ENCODE measurements at places on chromosomes 3 and 15. TPM values are rescaled to one million over a fixed set of nuclear protein-coding genes. Genes with fewer than 3 reads are reported as not detected.

DNA sequence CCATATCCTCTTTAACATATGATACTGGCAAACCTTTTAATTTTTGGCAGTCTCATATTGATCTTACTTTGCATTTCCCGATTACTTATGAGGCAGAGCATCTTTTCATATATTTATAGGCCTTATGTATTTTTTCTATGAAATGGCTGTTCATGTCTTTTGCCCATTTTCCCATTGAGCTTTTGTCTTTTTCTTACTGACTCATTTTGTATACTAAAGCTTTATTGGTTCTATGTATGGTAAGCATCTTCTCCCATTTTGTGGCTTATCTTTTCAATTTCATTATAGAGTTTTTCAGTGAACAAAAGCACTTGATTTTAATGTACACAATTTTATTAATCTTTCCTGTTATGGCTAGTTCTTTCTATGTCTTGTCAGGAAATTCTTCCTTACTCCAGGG, 17.2 kb downstream of the HDGFL3 start:
- no peak for DNase-seq

DNA sequence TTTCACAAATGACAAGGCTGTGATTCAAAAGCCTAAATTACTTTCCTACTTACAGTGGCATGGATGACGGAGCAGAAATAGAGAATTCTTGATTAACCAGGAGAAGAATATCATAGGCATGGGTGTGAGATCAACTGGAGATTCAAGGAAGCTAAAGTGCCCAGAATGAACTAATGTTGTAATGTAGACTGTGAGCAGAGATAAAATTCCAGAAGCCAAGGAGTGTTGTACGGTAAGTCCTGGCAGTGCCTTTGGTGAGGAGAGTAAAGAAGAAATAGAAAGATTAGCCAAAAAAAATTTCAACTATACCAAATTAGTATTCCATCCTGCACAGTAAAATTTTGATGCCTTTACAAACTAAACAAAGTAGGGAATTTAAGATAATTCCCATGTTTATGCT, 75.9 kb downstream of the ZBTB20 start:
- DNase-seq, result no peak

DNA sequence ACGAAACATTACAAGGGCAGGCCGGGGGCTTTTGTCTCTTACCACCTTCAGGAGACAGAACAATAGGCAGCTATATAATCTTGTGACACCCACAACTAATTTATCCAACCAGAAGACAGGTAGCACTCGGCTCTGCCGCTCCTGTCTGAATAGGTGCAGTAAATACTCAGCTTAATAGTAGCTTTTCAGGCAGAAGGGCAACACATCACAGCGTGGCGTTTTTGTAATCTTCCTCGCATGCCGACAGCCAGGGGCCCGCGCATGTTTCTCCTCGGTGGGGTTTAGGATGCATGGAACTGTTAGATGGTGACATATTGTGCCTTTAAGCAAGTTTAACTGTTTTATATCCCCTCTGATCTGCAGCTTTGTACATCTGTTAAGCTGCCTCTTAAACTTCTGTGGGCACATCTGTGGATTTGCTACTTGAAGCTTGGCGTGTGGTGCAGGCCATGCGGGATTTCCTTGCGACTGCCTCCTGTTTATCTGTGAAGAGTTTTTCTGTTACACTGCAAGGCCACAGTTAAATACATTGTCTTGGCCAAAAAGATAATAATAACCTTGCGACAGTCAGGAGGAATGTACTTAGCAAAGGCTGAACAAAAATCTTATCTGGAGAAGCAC, 123.2 kb upstream of the BNIP2 start:
- DNase-seq, result no peak

DNA sequence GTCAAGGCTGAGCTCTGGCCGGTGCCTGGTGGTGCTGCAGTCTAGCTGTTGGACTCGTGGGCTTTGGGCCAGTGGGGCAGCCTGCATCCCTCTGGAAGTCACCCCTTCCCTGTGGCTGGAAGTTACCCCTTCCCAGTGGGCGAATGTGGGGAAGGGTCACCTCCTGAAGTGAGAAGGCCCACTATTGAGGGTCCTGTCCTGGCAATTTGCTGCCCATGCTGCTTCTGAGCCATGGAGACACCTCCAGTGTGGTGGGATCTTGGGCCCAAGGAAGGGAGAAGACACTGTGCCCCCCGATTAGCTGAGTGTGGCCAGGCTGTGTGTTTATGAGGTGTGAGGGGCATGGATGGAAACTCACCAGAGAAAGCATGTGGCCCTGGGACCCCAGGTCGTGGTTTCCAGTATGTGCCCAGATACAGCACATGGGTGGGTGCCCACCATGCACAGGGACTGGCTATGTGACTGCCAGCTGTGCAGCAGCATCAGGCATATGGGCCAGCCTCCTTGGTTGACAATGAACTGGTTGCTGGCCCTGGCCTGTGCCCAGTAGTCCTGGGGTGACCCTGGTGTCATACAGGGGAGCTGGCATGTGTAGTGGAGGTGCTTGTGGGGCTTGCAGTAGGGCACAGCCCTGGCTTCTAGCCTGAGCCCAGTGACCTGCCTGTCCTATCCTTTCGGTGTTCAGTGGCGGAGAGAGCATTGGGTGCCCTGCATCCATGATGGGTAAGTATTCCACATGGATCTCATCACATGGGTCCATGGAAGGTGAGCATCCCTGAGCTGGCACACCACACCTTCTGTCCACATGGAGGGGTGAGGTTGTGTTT, 221.2 kb downstream of the SNRPN start:
- peak; percentile 21 for DNase-seq

- no peak for DNase-seq
These were observed 17.3 kb downstream of the ABHD5 start for GRCh38 chr3:43707998-43708397.

GRCh38 chr15:97259943-97260342, 700.6 kb upstream of the ARRDC4 start:
- no peak for DNase-seq

- no peak for DNase-seq
These were observed 30.0 kb upstream of the PHLDB2 start for GRCh38 chr3:111829023-111829422.

GRCh38 chr3:73542136-73542535, 82.6 kb downstream of the PDZRN3 start:
- DNase-seq, result no peak

- DNase-seq, result no peak
These were observed 490.7 kb downstream of the RBMS3 start for GRCh38 chr3:29771602-29772001.

- DNase-seq, result no peak
These were observed 17.2 kb upstream of the CCR4 start for GRCh38 chr3:32934150-32934742.

DNA sequence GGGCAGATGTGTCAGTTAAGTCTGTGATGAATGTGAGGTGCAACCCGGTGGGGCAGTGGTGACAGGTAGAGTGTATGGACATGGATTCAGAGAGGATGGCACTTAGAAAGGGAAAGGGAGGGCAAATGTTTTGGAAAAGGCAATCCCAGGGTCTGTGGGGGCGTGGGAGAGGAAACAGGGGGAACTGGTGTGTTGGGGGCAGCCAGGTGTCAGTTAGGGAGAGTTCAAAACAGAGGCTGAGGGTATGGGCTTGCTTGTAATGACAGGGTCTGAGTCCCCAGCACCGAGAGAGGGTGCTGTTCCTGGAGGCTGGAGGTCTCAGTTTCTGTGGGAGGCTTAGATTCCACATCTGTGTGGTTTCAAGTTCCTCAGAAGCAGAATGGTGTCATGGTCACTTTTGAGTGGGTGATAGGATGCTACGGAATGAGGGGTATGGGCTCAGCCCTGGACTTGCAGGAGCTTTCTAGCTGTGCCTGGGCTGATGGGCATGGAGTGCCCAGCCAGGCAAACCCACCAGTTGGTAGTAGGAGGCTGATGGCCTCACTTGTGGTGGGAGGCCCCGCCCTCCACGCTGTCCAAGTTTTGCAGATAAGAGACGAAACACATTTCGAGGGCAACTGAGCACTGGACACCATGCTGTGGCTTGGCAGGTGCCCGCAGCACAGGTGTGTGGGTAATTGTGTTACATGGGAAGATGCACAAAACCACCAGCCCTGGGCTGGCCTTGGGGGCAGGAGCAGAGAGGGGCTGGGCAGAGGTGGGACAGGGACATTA, 209.4 kb downstream of the RPLP1 start:
- DNase-seq, result no peak

DNA sequence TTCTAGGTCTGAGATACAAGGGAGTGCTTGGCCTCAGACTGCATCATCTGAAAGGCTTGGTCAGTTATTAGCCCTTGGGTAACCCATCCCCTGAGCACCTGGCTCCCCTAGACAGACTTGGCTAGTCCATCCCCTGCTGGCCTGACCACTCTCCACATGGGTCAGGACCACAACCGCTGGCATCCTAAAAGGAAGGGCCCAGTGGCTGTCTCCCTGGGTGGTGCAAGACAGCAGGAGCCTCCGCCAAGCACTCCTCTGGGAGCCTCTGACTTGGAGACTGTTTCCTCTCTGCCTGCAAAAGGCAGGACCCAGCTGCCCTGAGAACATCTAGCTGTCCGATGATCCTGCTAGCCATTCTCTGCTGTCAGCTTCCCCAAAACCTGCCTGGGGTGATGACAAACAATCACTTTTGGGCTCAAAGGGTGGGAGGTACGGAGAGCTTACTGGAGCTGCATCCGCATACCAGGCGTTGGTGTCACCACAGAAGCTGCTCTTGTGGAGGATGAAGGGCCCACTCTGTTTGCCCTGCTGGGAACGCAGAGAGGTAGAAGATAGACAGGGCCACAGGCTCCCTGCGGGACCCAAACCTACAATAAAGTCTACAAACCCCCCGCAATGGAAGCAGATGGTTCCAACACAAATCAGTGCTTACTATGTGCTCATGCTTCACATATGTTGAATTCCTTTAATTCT, 108.0 kb upstream of the PRR20G start:
- no peak for DNase-seq

DNA sequence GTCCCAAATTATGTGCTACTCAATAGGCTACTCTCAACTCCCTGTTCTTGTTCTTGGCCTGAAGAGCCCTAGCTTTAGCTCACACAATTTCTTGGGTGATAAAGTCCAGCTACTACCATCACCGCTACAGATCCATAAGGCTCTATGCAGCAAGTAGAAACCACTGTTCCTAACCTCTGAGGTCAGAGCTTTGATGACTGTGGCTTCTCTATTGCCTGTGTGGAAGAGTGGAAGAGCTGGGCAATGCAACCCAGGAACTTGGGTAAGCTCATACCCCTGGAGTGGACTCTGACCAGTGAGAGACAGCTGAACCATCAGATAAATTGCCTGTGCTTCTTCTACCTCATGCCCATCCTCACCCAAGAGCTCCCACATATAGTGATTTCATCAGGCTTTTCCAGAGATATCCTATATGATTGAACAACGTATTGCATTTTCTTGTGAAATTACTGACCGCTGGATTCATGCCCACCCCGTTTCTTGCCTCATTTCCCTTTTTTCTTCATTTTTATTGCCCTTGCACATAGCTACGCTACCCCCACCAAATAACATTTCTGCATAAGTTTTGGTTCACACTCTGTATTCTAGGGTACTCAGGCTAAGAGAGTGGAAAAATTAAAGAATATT, 172.3 kb upstream of the MBNL1 start:
- DNase-seq, result no peak

DNA sequence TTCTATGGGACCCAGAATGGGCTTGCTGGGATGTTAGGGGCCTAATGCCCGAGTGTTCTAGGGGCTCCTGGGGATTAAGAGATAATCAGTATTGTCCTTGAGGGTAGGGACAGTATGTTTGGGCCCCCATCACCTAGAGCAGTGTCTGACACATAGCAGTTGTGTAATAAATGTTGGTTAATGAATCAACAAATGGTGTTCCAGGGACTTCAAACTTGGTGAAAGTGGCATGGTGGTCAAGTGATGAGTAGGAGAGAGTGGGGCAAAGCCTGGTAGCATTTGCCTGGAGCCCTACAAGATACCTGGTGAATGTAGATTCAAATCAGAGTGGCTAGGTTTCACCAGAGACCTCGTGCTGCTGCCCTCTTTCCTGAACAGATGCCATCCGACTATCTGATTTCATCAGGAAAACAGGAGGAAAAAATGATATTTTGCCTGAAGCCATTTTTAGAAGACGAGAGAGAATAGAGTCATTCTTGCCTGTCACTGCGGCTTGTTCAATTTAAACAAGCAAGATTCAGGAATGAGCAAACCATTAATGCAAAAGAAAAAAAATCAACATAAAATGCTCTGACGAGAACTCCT, 117.3 kb downstream of the RPL22L1 start:
- DNase-seq, result no peak

GRCh38 chr3:49841126-49841696, 15.2 kb downstream of the TRAIP start:
- no peak for DNase-seq

DNA sequence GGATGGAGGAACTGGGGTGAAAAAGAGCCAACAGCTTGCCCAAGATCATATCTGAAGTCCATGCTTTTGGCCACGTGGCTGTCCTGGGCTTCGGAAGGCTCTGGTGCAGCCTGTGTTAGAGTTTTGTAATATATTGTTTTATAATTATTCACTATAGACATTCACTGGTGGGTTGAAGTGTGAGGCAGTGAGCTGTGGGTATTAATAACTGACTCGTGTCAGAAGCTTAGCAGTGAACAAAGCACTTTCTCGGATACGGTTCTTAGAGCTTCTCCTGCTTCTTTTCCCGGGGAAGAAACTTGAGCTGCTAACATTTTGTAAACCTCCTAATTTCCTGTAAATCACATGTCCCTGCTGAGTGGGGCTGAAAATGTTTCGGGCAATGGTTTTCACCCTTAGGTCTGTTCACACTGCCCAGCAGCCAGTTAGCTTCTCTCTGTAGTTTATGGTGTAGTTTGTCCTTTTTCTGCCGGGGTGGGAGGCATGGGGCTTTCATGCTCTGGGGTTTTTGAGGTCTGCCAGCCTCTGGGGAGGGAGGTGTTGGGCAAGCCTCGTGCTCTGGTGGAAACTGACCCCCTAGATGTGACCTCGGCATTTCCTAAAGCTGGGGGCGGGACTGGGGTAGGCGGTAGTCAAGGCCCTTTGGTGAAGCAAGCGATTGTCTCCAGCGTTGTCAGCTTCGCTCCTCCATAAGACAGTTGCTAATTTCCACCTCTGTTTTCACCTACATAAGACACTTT, 1.7 kb downstream of the MRAS start:
- DNase-seq, result peak; percentile 24

GRCh38 chr3:42024591-42025351, 62.9 kb upstream of the ULK4 start:
- no peak for DNase-seq

The DNAH1 gene
- 6.5 TPM for total RNA-seq

The GOLGA6A gene
- not detected for total RNA-seq

The MINAR1 gene
- total RNA-seq, result 0.50 TPM

The MUC13 gene
- not detected for total RNA-seq

The ROPN1B gene
- 0.29 TPM for total RNA-seq

The MESP1 gene
- total RNA-seq, result 4.2 TPM

The GOLGA8M gene
- total RNA-seq, result 2.0 TPM

The SEMA4B gene
- total RNA-seq, result 41.3 TPM

The KY gene
- 0.23 TPM for total RNA-seq

The ITIH1 gene
- not detected for total RNA-seq

The SCN11A gene
- 0.06 TPM for total RNA-seq

The AMOTL2 gene
- 69.2 TPM for total RNA-seq

The MAGEL2 gene
- total RNA-seq, result 1.6 TPM
